ENCODE measurements at places on chromosomes 1 and 21. TPM values are rescaled to one million over a fixed set of nuclear protein-coding genes. Genes with fewer than 3 reads are reported as not detected.

- peak; percentile 80 for DNase-seq
Observed at GRCh38 chr1:19758227-19758830, 41.4 kb downstream of the TMCO4 start.

PGLYRP3 gene
- total RNA-seq = not detected

DNA sequence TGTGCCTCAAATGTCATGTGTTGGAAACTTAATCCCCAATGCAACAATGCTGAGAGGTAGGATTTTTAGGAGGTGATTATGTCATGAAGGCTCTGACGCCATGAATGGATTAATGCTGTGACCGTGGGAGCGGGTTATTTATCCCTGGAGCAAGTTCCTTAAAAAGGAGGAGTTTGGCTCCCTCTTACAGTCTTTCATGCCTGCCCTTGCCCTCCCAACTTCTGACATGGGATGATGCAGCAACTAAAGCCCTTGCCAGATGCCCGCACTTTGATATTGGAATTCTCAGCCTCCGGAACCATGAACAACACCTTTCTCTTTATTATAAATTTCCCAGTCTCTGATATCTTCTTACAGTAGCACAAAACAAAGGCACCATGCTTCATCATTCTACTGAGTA, 685.3 kb upstream of the CHRM3 start:
- no peak for DNase-seq

- no peak for DNase-seq
Observed at GRCh38 chr1:113283914-113284313, 106.4 kb upstream of the MAGI3 start.

DNA sequence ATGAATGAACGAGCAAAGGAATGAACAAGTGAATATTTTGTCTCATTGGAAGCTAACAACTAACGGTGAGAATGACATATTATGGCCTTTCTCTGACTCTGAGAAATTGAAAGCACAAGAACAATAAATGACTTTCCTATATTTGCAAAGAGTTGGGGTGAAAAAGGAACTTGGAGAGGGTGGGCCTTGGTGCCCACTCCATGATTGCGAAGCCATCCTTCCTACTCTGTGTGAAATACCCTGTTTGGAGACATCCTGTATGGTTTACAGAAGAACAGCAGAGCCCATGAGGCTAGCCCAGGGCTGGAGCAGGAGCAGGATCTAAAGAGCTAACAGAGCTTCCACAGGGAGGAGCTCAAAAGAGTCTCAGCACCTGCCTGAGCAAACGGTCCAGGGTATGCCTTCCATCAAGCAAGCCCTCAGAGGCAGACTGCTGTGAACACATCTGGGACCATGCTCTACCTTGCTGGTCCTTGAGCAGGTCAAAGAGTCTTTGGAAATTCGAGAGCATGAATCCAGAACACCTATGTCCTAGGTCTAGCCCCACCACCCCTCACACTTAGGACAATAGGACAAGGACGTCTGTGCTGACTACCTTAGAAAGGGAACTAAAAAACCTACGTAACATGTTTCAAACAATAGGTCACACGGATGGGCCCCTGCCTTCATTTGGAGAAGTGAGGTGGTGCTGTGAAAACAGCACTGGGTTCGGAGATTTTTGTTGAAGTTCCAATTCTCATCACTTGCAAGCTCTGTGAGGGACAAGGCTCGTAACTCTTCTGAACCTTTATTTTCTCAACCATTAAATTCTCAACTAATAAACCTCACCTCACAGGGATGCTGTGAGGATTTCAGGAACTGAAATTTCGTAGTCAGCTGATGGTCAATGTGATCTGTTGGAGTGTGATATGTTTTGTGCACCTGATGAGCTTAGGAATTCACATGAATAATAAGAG, 377.4 kb downstream of the RRAGC start:
- DNase-seq = no peak
